Hematopoietic multipotent progenitor cell treated with erythropoietin and hydrocortisone succinate and interleukin-3 and kit ligand, for 17 days (in vitro differentiated cells): ENCODE measurements at places on chromosomes 2 and 18.
A peak's percentile ranks its signal among the peaks of the same experiment; 100 is the strongest.

DNA sequence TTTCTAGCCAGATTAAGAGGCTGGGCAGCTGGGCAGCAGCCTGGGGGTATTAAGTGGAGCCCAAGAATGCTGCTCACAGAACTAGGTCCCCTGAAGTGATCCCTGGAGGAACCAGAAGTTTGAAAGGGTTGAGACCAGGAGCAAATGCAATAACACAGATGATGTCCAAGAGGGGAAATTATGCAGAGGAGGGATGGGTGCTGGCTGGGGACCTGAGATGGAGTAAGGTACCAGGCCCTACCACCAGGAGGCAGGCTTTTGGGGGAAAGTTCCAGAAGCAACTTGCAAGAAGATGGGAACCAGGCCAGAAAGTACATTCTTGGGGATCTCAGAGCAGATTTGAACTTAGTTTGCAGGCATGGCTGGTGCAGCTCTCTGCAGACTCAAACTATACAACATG, 175.1 kb downstream of the NCK2 start:
- peak; percentile 14 for DNase-seq

DNA sequence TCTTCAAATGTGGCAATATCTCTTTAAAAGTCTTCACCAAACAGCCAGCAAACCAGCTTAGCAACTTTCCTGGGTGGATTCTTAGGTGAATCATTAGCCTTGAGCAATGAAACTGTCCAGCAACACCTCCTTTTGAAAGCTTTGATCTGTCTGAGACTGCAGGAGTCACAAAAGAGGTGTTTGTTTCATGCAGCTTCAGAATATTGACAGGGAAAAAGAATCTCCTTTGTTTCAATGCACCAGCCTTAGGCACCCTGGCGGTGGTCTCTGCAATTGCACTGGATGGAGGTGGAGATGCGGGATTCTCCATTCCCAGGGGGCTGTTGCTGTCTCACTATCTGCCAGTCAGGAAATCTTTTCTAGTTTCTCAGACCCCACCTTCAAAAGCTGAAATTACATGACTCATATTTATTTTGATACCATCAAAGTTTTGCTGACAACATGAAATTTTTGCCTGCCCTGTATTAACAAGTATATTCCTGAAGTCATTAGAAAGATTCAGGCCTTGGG, 76.0 kb upstream of the DSG1 start:
- no peak for DNase-seq

GRCh38 chr2:48440103-48440390, 89.9 kb upstream of the STON1 start:
- DNase-seq: no peak

- DNase-seq: no peak
These were observed 84.8 kb downstream of the SH3RF3 start for GRCh38 chr2:109213646-109214433.

GRCh38 chr18:62091487-62092120, 95.3 kb downstream of the PIGN start:
- DNase-seq: no peak

DNA sequence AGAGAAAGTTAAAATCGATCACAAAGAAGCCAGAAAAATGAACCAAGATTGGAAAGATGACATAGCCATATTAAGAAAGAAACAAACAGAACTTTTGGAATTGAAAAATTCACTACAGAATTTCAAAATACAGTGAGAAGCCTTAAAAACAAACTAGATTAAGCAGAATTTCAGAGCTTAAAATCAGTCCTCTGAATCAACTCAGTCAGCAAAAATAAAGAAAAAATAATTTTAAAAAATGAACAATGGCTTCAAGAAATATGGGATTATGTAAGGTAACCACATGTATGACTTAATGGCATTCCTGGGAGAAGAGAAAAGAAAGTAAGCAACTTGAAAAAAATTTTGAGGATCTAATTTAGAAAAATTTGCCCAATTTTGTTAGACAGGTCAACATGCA, 696.2 kb downstream of the TSN start:
- no peak for DNase-seq

GRCh38 chr18:77772177-77772576, 522.5 kb downstream of the GALR1 start:
- no peak for DNase-seq

DNA sequence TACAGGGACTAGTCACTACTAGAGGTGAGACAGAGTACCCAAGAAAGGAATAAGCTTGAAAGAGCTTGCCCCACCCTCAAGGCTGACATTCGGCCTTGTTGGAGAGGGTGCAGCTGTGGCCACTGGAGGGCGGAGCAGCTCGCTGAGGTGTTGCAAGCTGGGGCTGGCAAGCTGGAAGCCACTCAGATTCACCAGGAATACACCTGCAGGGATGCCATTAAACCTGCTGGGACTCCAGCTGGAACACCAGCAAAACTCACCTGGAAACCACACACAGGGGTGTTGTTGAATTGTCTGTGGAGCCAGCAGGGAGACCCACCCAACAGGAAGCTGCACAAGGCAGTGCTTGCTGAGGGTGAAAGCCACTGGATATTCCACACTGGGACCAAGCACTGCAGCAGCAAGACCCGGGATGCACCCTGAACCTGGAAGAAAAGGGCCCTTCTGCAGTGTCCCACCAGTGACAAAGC, 26.1 kb downstream of the KCTD18 start:
- peak; percentile 9 for DNase-seq

DNA sequence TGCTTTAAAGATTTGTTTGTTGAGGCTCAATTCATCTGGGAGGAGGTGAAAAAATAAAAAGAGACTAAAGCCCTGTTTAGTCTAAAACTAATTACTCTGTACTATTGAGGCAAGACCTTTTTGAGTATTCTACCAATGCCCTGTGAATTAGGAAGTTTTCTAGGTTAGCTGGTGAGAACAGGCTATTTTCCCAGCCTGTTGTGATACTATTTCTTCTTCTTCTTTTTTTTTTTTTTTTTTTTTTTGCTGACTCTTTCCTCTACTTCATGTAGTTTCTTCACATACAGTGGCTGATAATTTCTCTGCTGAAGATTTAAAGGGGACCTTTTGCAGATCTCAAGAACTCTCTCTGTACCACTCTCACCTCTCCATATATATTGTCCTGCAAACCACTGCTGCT, 8.8 kb upstream of the TMEM87B start:
- DNase-seq: no peak

- DNase-seq: no peak
These were observed 73.4 kb downstream of the MARCHF4 start for GRCh38 chr2:216298719-216299495.

DNA sequence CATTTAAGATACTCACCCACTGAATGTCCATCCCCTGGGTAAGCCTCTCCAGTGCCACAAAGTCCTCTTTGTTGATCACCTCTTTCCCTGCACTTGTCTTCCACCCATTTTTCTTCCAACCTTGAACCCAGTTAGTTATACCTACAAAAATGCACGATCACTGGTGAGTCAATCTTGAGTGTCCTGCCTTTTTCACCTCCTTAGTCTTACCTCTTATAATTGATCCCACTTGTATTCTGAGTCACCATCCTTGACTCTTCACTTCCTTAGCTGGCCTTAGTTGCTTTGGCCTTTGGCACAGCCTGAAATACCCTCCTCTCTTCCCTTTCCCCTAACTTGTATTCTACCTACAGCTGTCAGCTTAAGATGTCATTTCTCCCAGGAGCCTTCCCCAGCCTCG, 10.2 kb downstream of the RNASEH1 start:
- DNase-seq: no peak

GRCh38 chr2:19796035-19796695, 105.6 kb downstream of the TTC32 start:
- DNase-seq: no peak

- no peak for DNase-seq
These were observed 191.9 kb downstream of the MYO3B start for GRCh38 chr2:170369894-170370293.

GRCh38 chr18:55713707-55714106, 125.7 kb upstream of the TCF4 start:
- DNase-seq: no peak
